Fibroblast of lung (primary cell): ENCODE measurements at places on chromosomes 3 and 15.
A peak's percentile ranks its signal among the peaks of the same experiment; 100 is the strongest.

- DNase-seq = no peak
These were observed 1.6 kb upstream of the ULK3 start for GRCh38 chr15:74844319-74845207.

- DNase-seq = no peak
These were observed 31.5 kb downstream of the NLGN1 start for GRCh38 chr3:173429076-173429475.

- DNase-seq = no peak
These were observed 50.3 kb upstream of the ATG7 start for GRCh38 chr3:11221818-11222415.

DNA sequence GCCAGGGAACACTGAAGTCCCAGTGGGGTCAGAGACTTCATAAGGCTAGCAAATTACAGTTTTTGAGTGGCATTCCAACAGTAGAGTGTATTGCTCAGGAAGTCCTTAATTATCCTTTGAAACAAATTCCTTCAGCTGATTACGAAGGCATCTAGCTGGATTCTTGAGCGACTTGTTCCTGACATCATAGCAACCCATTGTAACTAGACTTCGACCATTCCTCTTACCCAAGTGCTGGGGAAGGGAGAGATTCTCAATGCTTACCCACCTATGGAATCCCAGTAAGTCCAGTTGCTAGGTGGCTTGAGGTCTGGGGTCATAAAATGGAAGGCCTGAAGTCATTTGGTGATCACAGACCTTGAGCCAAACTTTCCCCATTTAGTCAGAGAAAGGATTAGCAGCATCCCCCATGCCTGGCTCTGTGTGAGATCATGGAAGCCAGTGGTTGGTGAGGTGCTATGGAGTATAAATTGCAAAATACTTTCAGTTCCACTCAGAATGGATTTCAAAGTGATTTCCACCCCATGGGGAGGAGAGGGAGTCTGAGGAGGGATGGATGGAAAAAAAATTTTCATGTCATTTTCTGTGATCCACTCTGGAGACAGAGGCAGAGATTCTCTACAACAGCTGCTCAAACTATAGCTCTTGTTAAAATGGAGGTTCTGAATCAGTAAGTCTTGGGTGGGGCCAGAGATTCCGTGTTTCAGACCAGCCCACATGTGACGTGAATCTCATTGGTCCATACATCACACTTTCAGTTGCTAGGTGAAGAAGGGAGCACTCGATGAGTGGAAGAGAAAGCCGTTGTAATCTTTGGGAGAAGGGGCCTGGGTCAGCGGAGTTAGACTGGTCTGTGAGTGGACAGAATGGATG, 45.7 kb downstream of the CD86 start:
- no peak for DNase-seq

DNA sequence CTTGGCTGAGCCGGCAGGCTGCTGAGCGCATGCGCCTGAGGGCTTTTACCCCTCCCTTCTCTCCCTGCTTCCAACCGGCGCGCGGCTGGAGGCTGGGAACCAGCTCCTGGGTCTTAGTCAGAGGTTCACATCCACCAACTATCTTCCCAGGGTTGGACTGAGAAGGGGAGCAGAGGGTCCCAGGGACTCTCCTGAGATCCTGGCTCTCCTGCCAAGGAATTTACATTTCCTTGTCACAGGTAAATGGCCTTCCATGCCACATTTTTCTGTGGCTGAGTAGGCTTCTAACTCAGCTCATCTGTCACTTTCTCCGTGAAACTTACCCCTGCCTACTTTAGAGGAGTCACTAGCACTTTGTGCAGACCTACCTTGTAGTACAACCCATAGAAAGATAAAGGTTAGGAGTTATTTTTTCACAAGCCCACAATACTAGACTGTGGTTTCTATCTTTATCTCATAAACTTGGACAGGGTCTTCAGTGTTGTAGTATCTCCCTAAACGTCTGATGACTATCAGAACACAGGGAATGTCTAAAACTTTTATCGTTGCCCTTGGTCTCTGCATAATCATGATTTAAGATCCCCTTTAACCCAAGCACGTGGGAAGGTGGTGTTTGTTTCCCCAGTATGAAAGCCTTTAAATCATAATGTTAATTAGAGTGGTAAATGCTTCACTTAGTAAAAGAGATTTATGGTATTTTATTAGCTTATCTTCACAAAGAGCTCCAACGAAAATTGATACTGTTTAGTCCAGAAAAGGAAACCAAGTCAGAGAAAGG, 638 bp upstream of the TBC1D5 start:
- no peak for DNase-seq

DNA sequence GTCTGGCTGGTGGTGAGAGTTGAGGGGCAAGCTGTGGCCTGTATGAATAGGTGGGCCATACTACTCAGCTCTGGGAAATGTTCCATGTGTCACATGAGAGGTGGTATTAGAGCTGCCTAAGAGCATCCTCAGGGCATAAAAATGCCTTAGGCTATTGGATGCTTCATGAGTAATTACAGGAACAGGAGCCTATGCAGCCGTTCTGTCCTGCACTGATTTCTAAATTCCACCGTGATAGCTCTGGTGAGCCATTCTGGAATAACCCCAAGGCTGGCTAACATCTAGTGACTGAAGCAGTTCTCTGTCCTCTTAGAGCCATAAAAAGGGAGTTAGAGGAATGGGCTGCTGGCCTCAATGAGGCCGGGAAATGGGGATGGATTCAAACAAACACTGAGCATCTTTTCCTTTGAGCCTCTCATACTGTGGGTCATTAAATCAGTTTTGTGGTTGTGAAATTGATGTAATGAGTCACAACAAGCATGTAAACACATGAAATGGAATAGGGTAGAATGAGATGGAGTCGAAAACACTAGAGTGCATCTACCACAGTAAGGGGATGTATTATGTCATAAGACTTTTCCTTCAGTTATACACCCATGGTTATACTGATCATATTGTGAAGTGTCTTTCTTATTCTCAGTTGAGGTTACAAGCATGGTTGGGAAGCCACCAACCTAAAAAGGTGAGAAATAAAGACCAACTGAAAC, 41.0 kb downstream of the DGKG start:
- peak; percentile 56 for DNase-seq

DNA sequence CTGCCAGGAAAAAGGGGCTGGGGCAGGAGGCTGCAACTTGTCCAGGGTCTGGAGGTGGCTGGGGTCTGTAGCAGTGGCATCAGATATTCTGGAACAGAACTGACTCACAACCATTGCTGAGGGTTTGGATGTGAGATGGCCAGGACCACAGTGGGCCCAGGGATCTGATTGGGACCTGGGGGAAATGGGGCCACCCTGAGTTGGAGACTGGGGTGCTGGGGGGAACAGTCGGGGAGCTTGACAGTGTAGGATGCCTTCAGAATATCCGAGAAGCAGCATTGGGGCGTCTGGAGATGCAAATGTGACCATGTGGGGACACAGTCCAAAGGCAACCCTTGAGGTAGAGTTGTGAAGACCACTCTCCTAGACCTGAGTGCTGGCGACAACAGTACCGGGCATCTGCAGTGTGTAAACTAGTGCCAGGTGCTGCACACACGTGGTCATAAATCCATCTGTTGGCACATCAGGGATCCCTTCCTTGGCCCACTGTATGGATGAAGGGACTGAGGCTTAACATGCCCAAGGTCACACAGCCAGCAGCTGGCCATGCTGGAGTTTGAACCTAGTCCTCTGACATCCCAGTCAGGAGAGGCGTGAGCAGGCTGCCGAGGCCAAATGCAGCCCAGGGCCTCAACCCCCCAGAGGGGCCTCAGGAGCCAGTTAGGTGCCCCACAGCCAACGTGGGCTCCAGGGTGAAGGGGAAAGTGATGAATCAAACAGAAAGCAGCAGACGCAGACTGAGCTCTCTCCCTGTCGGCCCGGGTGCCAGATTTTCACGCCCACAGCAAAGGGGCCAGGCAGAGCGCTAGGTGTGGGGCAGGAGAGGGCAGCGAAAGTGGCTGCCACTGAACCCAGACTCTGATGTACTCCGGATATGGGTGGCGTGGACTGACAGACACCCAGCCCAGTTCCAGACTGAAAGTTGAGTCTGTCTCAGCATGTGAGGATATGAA, 18.8 kb downstream of the HEMK1 start:
- DNase-seq = no peak

GRCh38 chr3:177615015-177615414, 417.7 kb upstream of the TBL1XR1 start:
- peak; percentile 98 for DNase-seq

DNA sequence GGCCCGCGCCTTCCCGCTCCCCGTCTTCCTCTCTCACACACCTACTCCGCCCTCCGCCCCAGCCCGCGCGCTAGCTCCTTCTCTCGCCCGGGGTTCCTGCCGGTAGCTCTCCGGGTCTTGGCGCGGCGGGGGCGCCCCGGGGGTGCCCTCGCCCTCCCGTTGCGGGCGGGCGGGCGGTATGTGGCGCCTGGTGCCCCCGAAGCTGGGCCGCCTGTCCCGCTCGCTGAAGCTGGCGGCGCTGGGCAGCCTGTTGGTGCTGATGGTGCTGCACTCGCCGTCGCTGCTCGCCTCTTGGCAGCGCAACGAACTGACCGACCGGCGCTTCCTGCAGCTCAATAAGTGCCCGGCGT, 507 bp downstream of the DIPK2A start:
- DNase-seq = no peak

GRCh38 chr15:92527197-92527596, 128.4 kb downstream of the FAM174B start:
- no peak for DNase-seq

- peak; percentile 46 for DNase-seq
These were observed 54.6 kb upstream of the MYZAP start for GRCh38 chr15:57537072-57537471.

DNA sequence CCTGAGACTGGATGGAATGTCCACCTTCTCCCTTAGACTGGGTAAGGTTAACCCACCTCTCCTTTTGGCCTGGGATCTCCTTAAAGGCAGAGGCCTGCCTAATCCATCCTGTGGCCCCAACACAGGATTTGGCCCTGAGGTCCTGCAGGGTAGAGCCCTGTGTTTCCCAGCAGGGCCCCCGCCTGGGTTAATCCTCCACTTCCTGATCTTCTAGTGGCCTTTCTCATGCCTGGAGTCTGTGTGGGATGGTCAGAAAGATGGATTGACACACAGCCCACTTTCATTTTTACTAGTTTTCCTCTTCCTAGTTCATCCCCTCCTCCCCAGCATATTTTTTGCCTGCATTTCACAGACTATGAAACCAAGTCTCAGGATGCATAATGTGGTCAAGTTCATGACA, 48.9 kb upstream of the SLC6A6 start:
- no peak for DNase-seq

- DNase-seq = peak; percentile 93
These were observed 73.3 kb upstream of the RAD18 start for GRCh38 chr3:9036404-9037131.

DNA sequence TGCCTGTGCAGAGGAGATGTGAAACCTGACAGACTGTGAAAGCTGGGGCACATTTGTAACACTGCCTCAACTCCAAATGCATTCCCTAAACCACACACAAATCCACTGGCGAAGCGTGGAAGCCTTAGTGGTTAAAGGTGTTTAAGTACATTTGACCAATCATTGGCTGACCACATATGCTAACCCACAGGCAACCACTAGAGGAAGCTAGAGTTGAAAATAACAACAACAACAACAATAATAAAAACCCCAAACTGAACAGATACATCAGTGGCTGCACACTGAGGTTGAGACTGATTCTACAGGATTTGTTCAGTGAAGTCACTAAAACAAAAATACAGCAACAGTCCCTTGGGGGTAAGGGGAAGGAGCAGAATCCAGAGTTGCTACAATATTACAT, 129.7 kb downstream of the TJP1 start:
- no peak for DNase-seq
